Karpas-422 (cell line): ENCODE measurements at places on chromosomes 7 and 10. TPM values are rescaled to one million over a fixed set of nuclear protein-coding genes. Genes with fewer than 3 reads are reported as not detected.
A peak's percentile ranks its signal among the peaks of the same experiment; 100 is the strongest.

- no peak for DNase-seq
Observed at GRCh38 chr10:7488418-7488829, 77.6 kb upstream of the SFMBT2 start.

DNA sequence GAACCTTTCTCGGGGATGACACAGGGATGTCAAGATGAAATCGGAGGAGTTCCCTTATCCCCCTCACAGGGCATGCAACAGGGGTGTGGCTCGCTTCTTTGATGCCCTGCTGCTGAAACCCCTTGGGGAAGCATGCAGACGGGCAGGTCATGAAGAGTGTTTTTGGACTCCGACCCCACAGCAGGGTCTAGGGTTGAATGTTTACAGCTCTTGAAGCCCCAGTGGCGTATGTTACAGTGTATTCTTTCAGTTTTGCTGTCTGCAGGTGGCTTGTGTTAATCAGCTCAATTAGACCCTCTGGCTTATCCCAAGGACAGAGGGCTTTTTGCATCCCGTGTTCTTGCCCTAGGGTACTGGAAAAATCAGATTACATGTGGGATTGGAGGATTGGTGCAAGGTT lies 446.5 kb downstream of the LRMDA start:
- no peak for DNase-seq

GRCh38 chr10:127356360-127356759 lies 160.0 kb upstream of the INSYN2A start:
- no peak for DNase-seq

DNA sequence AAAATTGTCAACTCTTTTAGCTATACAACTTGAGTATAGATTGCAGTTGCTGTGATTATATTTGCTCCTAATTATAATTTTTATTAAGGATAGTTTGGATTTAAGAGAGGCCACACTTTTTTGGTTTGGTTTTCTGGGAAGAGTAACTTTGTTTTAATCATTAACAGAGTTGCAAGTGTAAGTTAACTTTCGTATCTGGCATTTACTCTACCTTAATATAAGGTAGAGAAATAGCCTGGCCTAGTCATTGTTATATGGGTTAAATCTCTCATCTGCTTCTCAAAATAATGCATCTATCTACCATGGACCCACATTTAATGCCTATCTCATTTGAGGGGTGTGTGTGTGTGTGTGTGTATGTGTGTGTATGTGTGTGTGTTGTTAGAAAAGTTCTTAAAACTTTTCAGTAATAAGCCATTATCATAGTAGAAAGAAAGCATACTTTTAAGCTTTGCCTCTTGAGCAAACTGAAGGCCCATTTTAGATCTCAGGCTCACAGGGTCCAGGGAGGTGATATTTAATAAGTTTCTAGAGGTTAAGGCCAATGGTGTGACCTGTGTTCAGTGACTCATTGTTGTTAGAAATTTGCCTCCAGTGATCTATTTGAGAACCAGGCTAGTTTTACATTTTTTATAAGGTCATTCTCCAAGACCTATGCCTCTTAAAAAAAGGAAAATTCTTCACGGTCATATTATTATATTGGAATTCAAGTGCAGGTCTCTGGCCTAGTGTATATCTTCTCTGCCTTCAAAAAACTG lies 10.9 kb upstream of the TEX47 start:
- DNase-seq, result no peak

C10orf95 gene
- total RNA-seq, result 0.78 TPM in 1 of 2 replicates, not detected in the other

DNA sequence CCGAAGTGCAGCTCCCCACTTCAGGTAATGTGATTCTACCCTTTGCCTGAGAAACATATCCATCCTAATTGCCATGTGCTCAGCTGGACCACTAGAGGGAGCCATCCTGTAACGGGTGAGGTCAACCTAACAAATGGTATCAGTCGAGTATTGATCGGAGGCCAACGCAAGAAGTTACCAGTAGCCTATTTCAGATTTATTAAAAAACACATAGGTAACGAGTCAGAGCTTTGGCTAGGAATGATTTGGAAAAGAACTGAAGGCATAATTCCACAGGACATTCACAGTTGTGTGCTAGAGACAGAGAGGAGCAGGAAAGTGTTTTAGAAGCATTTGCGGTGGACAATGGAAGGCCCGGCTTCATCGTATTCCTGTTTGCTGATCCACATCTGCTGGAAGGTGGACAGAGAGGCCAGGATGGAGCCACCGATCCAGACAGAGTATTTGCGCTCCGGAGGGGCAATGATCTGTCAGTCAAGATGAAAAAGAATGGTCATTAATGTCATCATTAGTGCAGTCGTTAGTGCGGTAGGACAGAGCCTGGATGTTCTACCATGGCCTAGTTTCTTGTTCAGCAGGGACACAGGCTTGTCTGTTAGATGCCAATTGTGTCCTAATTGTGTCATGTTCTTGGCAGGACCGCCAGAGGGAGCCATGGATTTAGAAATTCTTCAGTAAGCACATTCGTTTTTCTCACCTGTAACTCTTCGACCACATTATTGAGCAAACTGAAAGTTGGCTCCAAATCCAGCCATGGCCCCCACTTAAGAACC lies 17.5 kb downstream of the ACTA2 start:
- peak; percentile 85 for DNase-seq

DNA sequence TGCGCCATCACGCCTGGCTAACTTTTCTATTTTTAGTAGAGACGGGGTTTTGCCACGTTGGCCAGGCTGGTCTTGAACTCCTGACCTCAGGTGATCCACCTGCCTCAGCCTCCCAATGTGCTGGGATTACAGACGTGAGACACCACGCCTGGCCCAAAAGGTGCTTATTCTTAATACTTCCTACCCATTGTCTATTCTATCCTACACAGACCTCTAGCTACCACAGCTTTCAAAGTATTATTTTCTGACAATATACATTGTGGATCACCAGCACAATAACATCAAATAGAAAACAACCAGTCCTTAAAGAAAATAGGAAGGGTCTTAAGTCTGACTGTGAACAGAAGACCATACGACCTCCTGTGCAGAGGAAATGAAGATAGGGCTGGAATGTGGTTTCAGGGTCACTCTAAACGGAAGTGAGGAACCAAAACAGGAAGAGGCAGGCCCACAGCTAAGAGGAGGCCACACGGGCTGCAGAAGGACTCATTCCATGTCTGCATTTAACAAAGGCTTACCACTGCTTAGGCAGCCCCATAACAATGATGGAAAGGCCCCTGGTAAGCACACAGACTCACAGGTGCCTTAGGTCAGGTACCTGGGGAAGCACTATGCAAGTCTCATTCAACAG lies 115.2 kb downstream of the ZFAND4 start:
- peak; percentile 52 for DNase-seq

- no peak for DNase-seq
Observed at GRCh38 chr10:73969224-73969841, 28.6 kb upstream of the VCL start.

TMEM196 gene
- total RNA-seq, result not detected in 2 replicates

DNA sequence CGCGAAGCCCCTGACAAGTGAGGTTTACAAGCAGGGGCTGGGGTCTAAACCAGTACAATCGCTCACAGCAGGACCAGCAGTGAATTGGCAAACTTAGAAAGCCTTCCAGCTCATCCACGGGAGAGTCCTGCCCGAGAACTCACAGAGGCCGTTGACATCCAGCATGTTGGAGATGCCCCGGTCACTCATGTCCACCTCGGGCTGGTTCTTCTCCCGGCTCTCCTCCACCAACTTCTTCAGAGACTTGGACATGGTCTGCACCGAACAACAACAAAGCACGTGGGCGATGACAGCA lies 447 bp downstream of the RSU1 start:
- no peak for DNase-seq

DNA sequence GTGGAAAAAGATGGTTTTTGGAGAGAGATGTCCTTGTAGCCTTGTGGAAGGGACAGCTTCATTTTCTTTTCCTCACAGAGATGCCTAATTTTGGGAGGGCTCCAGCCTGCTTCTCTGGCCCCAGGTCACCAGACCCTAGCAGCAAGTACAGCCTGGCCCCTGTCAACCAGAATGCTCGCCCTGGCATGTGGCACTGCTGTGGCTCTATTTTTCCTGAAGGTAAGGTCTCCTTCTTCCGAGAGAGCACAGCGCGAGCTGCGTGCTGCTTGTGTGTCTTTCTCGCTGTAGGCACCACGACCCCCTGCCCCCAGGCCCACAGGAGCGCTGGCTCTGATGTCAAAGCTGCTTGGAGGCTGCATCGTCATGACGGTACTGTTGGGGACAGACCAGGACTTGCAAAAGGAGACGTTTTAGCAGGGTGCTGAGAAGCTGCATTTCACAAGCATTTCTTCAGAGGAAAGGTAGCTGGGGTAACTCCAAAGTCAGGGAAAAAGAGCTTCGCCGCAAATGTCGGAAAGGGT lies 58.7 kb downstream of the CLEC2L start:
- DNase-seq, result no peak

- DNase-seq, result no peak
Observed at GRCh38 chr7:90064370-90064769, 89.9 kb upstream of the STEAP1 start.

DNA sequence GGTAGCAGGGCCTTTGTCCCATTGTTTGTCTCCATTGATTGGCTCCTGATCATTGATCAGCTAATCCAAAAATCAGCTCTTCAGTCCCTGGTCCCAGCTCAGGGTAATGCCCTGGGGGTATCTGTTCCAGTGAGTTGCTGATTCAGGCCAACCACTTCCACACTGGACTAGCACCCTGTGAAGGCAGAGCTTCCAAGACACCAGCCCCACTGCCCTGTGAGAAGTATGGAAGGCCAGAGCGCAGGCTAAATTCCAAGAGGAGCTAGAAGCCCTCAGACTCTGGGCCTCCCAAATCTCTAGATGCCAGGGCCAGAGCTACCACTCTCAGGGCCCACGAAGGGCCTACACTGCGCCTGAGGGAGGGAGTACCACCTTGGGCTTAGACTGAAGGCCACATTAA lies 10.4 kb downstream of the TMEM72 start:
- no peak for DNase-seq

DNA sequence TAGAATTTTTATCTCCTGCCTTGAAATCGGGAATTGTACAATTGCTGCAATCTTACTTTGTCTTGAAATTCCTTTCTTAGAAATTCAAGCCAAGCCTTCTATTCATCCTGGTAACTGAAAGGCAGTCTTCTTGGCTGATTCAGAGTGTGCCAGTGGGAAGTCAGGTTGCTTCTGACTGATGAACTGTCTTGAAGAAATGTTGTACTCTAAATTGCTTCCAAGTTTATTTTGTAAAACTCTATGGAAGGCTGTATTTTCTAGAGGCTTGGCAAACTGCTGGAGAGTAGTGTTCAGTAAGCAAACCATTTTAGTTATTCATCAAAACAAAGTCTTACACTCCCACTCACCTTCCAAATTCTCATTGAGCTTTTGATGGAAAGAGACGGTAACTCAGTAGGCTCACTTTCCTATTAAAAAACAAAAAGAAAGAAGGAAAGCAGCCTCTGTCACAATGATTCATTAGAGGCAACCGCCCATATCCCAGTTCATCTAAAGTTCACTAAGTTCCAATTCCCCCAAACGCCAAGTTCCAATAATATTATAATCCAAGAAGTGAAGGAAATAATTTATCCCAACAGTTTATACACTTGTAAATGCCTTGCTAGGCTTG lies 187.9 kb upstream of the MALRD1 start:
- no peak for DNase-seq

DNA sequence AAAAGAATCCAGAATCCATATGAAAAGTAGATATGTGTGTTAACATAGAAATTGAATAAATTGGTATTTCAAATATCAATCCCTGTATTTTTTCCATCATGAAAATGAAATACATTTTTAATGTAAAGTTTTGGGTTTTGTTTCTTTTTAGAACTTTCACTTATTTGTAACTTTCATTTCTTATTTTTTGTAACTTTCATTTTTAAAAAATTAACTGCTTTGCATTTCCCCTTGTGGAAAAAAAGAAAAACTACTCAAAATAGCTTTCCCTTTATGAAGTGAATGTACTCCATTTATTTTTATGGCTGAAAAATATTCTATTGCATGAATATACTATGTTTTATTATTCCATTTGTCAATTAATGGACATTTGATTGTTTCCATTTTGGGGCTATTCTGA lies 75.6 kb upstream of the SMNDC1 start:
- DNase-seq, result no peak

C10orf67 gene
- not detected in 2 replicates for total RNA-seq

DNA sequence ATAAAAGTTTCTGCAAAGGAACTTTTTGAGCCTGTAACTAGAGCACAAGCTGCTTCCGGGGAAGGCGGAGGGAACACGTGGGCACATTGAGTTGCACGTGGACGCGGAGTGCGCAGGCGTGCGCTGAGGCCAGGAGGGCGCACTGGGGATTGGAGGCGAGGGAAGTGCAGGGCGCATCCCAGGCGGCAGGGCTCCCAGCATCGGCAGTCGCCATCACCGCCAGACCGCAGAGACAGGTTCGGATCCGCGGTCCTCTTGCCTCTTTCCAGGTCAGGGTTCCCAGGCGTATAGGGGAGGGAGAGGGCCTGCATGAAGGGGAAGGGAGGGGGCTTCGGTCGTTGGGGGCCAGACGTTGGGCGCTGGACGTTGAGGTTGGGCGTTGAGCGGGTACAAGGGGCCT lies at the start of gene TDRD1:
TSS of gene TDRD1 (plus strand) at position 206 of the 400 bp plus-strand sequence. CDS start 8,479 bp downstream, outside the sequence.
- no peak for DNase-seq

OR6V1 gene
- not detected in 2 replicates for total RNA-seq

DEPP1 gene
- total RNA-seq, result not detected in 2 replicates

SGCE gene
- 26.4 and 39.8 TPM in 2 replicates for total RNA-seq

DNA sequence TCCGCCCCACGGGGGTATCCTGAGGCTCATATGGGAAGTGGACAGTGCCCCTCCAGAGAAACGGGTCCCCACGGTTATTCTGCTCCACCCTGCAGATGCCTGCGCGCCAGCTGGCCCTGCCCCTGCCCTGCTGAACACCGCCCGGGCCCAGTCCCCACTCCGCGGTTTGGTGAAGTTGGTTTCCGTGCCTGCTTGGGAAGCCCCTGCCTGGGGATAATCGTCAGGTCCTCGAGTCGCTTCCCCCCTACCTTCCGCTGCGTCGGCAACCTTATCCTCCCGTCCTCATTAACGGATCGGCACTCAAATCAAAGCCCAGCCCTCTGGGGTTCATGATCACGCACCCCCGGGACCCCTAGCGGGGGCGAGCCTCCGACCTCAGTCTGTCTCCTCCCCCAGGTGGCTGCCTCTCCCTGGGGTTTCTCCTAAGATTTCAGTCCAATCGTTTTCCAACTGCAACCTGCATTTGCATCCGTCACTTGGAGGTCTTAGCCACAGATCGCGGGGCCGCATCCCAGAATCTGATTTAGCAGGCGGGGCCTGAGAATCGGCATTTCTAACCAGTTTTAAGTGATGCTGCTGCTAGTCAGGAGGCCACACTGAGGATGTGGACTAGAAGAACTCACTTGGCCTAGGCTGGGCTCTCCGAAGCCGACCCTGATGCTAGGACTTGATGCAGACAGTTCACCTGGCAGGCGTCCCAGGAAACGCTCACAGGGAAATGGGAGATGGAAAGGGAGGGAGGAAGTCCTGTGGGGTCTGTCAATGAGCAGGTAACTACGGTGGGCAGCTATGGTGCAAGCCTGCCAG lies 27.6 kb downstream of the WDR86 start:
- DNase-seq, result no peak

GRCh38 chr7:43679210-43680068 lies 49.9 kb downstream of the COA1 start:
- no peak for DNase-seq

GARIN1A gene
- total RNA-seq, result 1.1 and 1.8 TPM in 2 replicates
